ENCODE measurements at places on chromosomes 6 and 20.

DNA sequence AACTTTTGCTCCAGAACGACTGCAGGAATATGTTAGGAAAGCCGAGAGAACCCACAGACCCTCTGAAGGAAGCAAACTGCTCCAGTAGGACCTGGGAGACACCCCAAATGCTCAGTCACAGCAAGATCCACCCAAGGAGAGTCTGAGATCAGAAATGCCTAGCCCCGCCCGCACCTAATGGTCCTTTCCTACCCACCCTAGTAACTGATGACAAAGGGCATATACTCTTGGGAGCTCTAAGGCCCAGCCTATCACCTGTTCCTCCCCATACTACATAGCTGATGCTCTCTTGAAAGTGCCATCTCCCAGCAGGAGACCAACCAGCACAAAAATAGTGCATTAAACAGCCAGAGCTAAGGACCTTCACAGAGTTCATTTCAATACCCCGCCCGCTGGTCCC, 67.6 kb downstream of the CD2AP start:
- no peak overlapping the region for H3K4me3 ChIP-seq
- H3K4me1 ChIP-seq = no peaks in the 10 kb centered on the region
- H3K27ac ChIP-seq = no peak overlapping the region
- DNase-seq = no peak

- H3K27ac ChIP-seq = no peak within 1 kb of the TSS
- H3K36me3 ChIP-seq = no peaks in the 10 kb centered on the region
- H3K27me3 ChIP-seq = no peaks in the 10 kb centered on the region
These were observed at the start of gene CTSZ for GRCh38 chr20:59006864-59007664. Gene CTSZ (minus strand): TSS chr20:59007254. CDS start chr20:59007128, 126 bp downstream.

DNA sequence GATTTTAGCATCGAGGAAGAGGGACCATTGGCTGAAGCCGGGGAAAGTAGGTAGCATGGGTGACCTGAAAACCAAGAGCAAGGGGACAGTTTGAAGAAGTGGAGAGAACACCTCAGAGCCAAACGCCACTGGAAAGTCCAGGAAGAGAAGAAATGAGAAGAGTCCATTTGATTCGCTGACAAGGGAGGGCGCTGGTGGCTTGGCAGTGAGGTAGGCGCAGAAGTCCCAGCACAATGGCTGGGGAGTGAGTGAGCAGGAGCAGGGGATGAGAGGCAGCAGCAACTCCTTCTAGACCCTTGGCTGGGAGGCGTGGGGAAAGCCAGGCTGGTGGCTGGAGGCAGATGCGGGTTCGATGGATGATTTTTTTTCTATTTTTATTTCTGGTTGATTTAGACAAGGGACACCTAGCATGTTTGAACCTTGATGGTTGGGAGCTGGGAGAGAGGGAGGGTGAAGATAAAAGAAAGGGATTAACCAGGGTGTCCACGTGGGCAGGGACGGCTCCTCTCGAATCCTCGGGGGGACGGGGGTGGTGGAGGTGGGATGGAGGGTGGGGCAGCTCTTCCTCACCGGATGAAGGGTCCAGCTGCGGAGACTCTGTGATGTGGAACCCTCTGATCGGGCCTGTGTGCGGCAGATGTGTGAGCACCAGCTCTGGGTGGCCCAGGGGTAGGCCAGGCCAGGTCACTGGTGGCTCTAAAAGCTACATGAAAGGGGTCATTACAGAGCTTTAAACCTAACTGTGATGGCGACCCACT, 164.2 kb downstream of the NFATC2 start:
- H3K4me1 ChIP-seq = no peaks in the 10 kb centered on the region
- H3K36me3 ChIP-seq = no peaks in the 10 kb centered on the region
- peak; percentile 53 for DNase-seq
- no peak overlapping the region for H3K27ac ChIP-seq

DNA sequence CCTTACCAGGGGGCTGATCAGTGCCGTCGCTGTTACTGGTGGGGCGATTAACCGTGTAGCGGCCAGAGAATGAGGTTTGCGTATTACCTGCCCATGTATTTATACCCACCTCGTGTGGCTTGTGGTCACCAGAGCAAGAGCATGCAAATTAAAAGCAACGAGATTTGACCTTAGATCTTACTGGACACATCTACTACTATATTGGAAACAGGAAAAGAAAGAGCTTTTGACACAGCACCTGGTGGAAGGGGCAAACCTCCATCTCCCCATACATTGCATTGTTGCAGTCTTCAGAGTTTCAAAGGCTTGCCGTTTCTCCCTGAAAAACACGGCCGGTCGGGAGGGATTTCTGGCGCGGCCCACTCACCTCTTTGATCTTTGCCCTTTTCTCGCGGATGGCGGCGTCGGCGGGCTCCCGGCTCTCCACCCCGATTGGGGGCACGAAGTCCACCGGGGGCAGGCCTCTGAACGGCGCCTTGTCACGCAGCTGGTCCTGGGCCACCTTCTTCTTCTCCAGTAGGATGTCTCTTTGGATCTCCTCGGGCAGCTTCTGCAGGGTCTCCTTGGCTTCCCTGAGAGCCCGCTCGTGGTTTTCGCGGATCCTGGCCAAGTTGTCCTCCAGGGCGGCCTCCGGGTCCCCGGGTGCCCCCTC, 1.3 kb downstream of the MAN1A1 start:
- H3K36me3 ChIP-seq = no peaks in the 10 kb centered on the region
- H3K27me3 ChIP-seq = peaks cover 96% of the 10 kb centered on the region
- no peak overlapping the region for H3K27ac ChIP-seq

DNA sequence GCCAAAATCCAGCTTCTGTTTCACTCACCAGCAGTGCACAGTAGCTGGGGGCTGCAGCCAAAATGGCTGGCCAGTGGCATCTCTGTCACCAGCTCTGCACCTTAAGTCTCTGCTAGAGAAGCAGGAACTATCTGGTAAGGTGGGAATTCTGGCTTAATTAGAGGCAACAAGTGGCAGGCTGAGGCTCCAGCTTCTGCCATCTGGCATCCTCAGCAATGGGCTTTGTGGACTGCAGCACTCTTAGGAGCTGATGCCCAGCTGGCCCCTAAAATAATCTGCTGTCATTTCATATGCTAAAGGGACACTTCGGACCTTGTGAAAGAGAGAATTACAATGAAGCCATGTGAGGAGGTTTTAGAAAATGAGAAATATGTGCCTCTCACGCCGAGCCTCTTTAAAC, 4.6 kb upstream of the CLDN20 start:
- H3K4me1 ChIP-seq = peaks cover 7% of the 10 kb centered on the region
- peaks cover 46% of the 10 kb centered on the region for H3K36me3 ChIP-seq
- no peak overlapping the region for H3K4me3 ChIP-seq
- DNase-seq = no peak
- H3K27me3 ChIP-seq = no peaks in the 10 kb centered on the region

Data from A673 (cell line).